Kidney capillary endothelial cell (primary cell): ENCODE measurements at places on chromosomes 2 and 18.

GRCh38 chr2:96618596-96619283, 19.4 kb downstream of the KANSL3 start:
- DNase-seq = no peak

GRCh38 chr2:198968545-198968944, 489.2 kb downstream of the SATB2 start:
- DNase-seq = no peak

DNA sequence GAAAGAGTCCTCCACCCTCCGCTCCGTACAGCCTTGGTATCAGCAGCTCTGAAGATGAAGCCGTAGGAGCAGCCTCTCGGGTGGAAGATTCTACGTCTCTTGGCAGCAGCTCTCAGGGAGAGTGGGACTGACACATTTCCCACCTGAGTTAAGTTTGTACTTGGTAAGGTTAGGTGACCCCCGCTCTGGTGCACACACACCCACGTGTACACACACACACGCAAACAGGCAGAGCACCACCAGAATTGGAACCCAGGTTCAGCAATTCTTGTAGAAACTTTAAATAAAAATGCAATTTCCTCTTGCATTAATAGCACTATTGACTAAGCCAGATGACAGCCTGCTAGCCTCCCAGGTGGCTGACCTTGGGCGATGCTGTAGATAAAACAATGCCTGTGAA, 111.5 kb downstream of the MBP start:
- no peak for DNase-seq

DNA sequence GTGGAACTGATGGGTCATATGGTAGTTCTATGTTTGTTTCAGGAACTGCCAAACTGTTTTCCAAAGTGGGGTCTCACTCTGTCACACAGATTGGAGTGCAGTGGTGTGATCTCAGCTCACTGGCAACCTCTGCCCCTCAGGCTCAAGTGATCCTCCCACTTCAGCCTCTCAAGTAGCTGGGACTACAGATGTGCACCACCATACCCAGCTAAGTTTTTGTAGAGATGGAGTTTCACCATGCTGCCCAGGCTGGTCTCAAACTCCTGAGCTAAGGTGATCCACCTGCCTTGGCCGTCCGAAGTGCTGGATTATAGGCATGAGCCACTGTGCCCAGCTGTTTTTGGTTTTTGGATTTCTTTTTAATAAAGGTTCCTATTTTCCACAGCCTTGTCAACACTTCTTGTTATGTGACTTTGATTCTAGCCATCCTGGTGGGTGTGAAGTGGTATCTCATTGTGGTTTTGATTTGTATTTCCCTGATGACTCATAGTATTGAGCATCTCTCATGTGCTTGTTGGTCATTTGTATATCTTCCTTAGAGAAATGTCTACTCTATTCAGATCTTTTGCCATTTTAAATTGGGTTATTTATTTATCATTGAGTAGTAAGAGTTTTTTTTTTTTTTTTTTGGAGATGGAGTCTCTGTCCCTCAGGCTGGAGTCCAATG, 22.8 kb downstream of the NPC1 start:
- no peak for DNase-seq

- no peak for DNase-seq
These were observed 38.5 kb downstream of the KIF5C start for GRCh38 chr2:148913492-148913891.

DNA sequence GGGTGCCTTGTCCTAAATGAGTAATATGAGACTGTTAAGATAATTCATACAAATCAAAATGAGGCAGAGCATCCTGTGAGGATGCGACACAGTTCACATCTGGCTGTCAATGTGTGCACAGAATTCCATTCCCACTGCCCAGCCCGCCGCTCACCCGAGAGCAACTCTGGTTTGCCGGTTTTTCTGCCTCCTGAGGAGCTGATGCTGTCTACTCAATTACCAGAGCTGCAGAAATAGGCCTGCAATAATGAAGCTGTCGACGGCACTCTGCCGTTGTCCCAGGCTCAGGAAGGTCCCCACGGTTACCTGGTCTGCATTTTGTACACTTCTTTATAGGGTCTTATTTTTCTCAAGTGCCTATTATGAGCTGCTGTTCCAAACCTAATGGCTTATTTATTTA, 55.7 kb upstream of the LYPD1 start:
- no peak for DNase-seq

GRCh38 chr2:222242532-222242931, 56.3 kb downstream of the PAX3 start:
- DNase-seq = no peak

GRCh38 chr2:233705911-233706506, 6.7 kb upstream of the UGT1A5 start:
- no peak for DNase-seq

GRCh38 chr2:45974056-45974455, 322.6 kb downstream of the PRKCE start:
- DNase-seq = no peak

GRCh38 chr2:42951263-42951938, 159.0 kb upstream of the HAAO start:
- DNase-seq = peak; percentile 99

DNA sequence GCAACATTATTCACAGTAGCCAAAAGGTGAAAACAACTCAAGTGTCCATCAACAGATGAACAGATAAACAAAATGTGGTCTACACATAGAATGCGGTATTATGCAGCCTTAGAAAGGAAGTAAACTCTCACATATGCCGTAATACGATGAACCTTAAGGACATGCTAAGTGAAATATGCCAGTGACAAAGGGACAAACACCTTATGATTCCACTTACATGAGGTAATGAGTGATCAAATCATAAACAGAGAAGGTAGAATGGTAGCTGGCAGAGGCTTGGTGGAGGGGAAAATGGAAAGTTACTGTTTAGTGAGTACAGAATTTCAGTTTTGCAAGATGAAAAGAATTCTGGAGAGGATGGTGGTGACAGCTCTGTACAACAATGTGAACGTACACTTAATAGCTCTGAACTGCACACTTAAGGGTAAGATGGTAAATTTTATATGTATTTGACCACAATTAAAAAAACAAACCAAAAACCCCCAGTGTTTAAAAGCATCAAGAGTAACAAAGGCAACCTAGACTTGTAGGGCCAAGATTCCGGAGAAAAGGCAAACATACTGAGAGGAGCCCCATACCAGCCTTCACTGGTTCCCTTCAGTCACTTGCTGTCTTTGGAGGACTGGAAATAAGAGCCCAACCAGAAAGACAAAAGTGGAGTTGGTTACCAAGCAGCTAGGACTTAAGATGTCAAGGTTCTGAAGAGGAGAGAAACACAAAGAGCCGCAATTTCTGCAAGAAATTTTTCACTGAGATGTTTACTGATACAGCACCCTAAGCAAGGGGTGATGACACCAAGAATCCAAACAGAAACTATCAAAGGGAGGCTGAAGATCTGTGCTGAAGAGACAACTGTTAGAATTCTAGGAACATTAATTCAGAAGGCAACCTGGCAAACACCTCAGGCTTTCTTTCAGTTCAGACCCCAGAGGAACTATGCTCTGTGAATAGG, 61.3 kb downstream of the CUL3 start:
- DNase-seq = no peak

GRCh38 chr18:13487237-13487636, 239.1 kb downstream of the FAM210A start:
- no peak for DNase-seq

DNA sequence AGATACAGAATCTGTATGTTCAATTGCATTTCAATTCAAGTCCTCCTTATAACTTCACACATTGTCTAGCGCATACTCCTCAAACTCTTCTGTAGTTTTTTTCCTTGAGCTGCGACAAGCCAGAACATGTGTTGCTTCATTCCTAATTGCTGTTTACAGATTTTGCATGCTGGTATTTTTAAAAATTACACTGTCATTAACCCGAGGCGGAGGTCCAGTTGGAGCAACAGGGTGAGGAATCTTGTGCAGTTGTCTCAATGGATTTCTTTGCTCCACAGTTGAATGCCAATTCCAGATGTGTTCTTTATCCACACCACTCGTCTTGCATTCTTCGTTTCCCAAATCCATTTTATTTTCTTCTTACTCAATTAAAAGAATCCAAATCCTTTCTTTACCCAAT, 16.4 kb upstream of the SERPINB13 start:
- no peak for DNase-seq

GRCh38 chr2:2694746-2695145, 363.7 kb upstream of the MYT1L start:
- DNase-seq = no peak

DNA sequence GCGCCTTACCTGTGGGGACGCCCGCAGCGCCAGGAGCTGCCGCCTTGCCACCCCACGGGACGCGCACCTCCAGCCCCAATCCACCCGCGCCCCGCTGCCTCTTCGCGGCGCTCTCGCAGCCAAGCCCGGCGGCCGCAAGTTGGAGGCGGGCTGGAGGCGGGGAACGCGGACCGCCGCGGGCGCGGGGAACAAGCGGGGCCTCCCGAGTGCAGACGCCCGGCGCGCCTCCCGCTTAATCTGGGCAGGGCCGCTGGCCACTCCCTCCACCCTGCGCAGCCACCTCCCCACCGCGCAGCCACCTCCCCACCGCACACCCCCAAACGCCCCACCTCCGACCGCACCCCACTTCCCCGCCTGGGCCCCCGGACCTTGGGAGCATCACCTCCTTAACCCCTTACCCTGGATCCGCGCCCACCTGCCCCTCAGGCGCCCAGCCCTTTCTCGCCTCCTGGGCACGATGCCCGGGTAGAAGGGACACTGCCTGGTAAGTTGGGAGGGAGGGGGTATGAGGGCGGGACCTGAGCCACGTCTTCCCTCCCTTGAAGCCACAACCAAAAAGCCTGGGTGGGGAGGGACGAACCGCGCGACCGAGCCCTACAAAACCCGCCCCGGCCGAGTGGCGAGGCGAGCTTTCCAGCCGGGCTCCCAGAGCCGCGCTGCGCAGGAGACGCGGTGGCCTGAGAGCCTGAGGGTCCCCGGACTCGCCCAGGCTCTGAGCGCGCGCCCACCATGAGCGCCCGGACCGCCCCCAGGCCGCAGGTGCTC, at the start of the genes COL4A3 and COL4A4:
Gene COL4A3, plus strand, starts transcription at position 627 of the 765 bp plus-strand sequence. Its CDS starts 103 bp downstream, at position 730.
Gene COL4A4, minus strand, starts transcription at position 208 of the 765 bp plus-strand sequence. CDS start 16,722 bp downstream, outside the sequence.
- DNase-seq = no peak

- DNase-seq = no peak
These were observed 41.4 kb upstream of the TRIB2 start for GRCh38 chr2:12675352-12675795.

DNA sequence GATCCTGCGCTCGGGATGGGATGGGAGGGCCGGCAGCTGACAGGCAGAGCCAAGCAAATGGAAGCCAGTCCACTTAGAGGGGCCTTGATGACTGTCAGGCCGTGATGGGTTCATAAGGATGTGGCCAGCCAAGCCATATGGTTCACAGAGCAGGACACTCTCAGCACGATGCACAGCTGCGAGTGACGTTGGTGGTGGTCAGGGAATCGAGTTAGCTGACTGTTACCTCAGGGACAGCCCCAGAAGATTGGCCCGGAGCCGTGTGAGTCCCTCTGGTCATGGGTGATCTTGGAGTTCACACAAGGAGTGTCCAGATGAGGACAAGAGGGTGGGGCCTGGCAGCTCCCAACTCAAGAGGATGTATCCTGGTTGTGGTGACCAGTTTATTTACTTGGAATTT, 70.2 kb downstream of the TPGS2 start:
- no peak for DNase-seq

GRCh38 chr18:78977637-78978348, 1.8 kb upstream of the SALL3 start:
- no peak for DNase-seq

DNA sequence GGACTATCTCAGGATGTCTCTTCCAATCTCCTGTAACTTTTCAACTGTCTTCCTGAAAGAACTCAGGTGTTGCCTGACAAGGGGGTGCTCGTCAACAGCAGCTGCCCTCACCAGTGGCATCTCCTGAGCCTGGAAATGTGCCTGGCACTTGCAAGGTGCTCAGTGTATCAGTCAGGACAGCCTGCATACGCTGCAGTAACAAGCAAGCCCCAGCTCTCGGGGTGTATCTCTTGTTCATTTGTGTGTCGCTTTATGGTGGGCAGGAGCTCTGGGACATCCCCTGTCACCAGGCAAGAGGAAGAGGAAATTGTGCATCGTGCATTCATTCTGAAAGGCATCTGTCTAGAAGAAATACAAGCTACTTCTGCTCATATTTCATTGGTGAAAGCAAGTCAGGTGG, 263.1 kb downstream of the DCDC2C start:
- DNase-seq = no peak

- DNase-seq = peak; percentile 33
These were observed 2.9 kb upstream of the BCL2L11 start for GRCh38 chr2:111117598-111118480.

DNA sequence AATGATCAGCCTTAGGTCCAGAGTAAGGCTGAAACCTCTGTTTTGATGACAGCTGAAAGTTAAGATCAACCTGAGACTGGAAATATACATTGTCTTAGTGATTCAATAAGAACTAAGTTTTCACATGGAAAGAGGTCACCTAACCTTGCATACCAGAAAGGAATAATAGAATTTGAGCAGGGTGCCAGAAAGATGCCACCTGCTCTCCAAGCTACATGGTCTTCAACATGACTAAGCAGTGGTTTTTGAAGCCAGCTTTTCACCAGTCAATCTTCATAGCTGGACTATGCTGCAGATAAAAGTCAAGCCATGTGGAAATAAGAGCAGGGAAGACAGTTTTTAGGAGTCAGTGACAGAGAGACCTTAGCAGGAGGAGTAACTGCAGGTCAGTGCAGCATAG, 589.4 kb upstream of the SYT4 start:
- DNase-seq = no peak

DNA sequence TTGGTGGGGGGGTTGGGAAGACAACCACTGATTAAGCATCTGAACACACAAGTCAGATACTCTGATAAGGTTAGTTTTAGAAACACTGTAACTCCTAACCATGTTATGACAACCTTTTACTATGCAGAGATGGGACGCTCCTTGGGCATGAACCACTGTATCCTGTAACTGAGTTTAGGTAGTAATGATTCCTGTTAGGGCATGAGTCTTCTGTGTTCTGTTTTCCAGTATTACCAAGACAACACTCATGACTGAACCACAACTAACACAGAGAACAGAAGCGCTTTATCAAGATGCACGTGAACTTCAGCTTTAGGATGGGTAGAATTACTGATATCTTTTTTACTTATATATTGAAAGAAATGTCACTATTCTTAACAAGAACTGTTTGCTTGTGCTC, 14.1 kb upstream of the CREB1 start:
- no peak for DNase-seq

GRCh38 chr2:27441958-27442919, at the start of gene KRTCAP3:
Gene KRTCAP3, plus strand, starts transcription at chr2:27442381. Its CDS starts 32 bp downstream, at chr2:27442413.
- DNase-seq = no peak

DNA sequence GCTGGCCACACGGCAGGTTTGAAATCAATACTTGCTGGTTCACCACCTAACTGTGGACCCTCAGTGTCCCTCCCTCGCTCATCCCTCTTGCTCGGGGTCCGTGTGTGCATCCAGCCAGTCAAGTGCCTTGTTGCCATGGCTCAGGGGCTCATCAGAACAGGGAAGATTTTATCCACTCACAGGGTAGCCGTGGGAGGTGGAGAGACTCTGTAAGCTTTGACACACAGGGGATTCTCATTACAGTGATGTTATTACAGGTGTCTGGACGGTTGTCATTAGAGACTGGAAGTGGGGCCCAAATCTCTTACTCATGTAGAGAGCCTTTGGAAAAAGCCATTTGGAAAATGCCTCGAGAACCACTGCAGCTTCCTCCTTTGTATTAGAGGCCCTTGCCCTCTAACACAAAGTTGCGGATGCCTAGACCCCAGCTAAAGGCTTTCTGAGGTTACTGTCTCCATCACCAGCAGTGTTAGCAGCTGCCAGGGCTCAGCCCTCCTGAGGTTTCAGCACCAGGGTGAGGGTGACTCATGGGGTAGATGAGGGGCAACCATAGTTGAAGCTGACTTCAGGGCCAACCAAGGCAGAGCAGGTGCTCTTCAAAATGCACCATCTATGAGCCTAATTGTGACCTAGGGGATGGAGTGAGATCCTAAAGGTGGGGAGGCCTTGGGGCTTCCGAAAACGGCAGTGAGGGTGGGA, 195.6 kb downstream of the CLIP4 start:
- no peak for DNase-seq
